Right renal pelvis (tissue), 4 donors: ENCODE measurements at places on chromosomes 7 and 10.

- no peak for DNase-seq
Measured at GRCh38 chr10:7625836-7626235, 40.9 kb downstream of the ITIH5 start.

DNA sequence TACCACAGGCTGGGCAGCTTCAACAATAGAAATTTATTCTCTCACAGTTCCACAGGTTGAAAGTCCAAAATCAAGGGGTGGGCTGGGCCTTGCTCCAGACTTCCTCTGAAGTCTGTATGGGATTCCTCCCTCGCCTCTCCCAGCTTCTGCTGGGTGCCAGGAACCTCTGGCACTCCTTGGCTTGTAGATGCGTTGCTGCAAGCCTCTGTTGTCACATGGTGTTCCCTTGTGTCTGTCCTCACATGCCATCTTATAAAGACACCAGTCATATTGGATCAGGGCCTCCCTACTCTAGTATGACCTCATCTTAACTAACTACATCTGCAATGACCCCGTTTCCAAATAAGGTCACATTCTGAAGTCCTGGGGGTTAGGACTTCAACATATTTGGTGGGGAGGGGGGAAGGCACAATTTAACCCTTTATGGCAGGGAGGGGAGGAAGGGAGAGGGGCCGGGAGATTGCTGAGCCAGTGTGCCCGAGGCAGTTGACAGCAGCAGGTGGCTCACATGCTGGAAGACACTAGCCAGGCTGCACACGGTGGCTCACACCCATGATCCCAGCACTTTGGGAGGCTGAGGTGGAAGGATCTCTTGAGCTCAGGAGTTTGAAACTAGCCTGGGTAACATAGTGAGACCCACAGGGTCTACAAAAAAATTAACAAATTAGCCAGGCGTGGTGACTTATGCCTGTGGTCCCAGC is 18.8 kb downstream of the ZNF282 start:
- no peak for DNase-seq

GRCh38 chr10:122147663-122148062 is 123.4 kb upstream of the BTBD16 start:
- DNase-seq, result no peak

DNA sequence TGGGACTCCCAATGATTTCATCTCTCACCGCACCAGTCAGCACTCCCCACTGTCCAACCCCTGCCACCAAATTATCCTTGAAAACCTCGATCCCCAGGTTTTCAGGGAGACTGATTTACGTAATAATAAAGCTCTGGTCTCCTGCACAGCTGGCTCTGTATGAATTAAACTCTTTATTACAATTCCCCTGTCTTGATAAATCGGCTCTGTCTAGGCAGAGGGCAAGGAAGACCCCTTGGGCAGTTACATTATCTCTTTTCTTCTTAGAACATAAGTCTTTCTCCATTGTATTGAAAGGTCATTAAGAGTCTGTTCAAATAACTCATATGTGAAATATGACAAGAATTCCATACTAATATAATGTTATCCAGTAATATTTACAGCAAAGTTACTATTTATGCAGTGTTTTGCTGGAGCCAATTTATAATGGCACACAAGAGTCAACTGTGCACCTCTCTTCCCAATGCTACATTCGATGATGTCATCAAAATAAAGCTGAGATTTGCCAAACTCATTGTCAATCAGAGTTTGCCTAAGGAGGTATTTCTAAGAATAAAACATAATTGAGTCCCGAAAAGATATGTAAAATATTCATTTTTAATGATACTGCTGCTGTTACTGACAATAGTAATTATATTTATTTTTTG is 1297.2 kb upstream of the LRRTM3 start:
- DNase-seq, result no peak

DNA sequence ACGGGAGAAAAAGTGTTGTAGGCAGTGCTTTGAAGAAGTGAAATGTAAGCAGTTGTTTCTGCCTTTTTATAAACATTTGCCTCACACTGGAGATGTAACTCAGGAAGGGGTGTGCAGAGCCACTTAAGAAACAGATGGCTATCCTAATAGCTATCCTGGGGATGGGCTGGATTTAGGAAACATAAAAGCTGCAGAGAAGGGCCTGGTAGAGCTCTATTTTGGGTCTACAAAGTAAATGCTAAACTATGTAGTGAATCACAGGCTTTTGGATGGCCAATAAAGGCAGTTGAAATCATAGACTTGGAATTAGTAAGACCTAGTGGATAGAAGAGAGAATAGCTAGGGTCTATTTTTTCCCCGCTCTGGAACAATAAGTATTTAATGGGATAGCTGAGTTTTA is 79.9 kb upstream of the AGR3 start:
- no peak for DNase-seq

DNA sequence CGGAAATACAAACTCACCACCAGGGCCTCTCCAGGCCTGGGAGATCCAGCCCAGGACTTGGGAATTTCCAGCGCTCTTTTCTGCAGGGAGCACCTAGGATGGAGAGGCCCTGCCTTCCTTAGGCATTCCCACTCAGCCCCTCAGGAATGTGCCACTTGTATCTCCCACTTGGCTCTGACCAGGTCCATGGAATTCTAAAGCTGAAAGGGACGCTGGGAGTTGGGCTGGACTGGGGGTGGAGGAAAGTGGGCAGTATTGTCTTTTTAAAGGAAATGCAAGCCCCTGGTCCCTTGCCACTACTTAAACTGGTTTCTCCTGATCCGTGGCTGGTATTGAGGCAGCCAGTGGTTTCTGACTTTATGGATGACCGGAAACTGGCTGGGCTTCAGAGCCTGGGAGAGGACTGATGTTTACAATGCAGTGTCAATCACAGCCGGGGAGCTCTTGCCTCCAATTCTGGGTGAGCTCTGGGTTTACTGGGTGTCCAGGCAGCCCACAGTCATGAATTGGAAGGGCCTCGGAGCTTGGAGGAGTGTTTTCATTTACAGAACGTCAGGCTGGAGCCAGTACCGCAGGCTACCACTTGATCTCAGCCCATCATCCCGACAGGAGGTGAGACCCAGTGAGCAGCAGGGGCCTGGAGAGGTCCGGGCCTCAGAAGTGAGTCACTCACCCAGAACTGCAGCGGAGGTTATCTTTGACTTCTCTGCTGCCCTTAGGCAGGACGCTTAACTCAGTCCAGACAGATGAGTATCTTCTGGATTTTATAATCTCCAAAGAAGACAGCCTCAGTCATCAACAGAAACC is 27.3 kb downstream of the AGAP3 start:
- DNase-seq, result no peak

DNA sequence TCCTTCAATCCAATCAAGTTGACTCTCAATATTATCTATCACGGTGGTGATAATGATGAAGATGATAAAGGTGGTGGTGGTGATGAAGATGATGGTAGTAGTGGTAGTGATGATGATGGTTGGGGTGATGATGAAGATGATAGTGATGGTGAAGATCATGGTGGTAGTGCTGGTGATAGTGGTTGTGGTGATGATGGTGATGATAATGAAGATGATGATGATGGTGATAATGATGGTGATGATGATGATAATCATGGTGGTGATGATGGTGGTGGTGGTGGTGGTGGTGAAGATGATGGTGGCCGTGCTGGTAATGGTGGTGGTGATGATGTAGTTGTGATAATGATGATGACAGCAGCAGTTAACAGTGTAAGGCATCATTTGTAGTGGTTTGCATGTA is 29.8 kb upstream of the SDK1 start:
- DNase-seq, result no peak

- no peak for DNase-seq
Measured at GRCh38 chr7:70915067-70915466, 216.9 kb upstream of the GALNT17 start.

DNA sequence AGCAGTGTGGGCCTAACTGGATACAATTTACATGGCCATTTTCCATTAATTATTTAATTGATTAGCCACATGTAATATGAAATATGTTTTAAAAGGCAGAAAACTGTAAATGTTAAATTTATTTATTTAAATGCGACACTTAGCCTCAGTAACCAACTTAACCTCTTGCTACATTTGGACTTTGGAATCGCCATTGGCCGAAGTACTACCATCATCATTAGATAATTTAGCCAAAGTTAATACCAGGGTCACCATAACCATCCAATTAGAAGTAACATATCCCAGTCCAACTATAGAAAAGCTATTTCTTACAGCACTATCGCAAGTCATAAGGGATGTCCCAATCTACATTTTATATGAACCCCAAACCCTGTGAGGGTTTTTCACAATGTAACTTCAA is 558.6 kb upstream of the IGFBP3 start:
- no peak for DNase-seq
